ENCODE measurements at places on chromosomes 6 and 20.

- DNase-seq, result no peak
These were observed 407.7 kb downstream of the CDH26 start for GRCh38 chr20:60365882-60366281.

GRCh38 chr6:3888153-3888957 is 39.2 kb downstream of the FAM50B start:
- DNase-seq, result no peak

- DNase-seq, result no peak
These were observed 218.1 kb upstream of the SOX4 start for GRCh38 chr6:21375151-21376116.

DNA sequence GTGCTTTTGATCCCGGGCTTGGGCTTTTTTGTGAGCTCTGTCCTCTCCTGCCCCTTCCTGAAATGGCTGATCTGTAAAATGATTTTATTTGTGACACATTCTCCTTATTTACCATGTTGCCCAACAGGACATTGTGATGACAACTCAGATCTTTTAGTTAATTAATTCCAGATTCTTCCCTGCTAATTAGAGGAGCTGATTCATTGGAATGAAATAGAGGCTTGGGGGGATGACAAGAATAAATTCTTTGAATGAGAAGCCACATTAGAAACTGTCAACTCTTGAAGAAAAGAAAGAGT is 26.1 kb upstream of the GABRR1 start:
- no peak for DNase-seq

GRCh38 chr20:8389381-8390036 is 257.4 kb downstream of the PLCB1 start:
- DNase-seq, result no peak

DNA sequence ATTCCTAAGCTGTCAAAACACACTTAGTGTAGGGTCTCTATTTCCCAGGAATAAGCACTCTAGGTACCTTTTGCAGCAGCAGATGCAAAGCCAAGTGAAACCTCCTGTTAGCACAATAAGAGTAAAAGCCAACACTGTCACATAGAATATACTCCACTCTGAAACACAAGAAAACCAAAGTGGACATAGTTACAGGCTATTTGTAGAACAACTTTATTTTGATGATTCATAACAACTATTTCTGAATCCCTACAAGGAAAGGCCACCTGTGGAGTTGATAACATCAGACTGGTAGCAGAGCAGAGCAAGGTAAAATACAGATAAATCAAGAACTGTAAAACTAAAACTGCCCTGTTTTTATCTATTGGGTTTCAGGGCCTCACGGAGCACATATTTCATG is 59.7 kb downstream of the ALDH5A1 start:
- no peak for DNase-seq

DNA sequence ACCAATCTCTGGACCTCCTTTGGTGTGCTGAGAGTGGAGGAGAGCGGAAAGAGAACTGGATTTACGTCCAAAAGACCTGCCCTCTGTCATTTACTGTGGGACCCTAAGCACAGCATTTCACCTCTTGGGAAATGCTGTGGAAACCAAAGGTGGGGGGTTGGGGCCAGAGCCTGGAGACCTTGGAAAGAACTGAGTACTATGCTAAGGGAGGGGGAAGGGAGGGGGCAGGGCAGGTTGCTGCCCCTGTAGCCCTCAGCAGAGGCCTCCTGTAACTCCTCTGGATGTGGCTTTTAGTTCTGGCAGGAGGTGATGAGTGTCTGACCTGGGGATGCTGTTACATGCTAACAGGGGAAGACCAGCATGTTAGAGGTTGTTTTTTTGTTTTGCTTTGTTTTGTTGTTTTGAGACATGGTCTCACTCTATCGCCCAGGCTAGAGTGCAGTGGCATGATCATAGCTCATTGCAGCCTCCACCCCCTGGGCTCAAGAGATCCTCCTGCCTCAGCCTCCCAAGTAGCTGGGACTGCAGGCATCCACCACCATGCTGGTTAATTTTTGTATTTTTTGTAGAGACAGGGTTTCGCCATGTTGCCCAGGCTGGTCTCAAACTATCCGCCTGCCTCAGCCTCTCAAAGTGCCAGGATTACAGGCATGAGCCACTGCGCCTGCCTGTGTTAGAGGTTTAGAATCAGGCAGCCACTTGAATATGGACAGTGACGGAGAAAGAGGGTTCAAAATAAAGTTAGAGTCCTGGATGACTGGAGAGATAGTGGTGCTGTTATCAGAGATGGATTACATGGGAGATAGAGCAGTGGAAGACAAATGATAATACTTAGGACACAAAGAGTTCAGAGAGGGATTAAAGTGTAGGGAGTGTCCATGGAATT is 18.4 kb upstream of the PARD6B start:
- DNase-seq, result no peak

GRCh38 chr20:55561259-55561658 is 444.1 kb downstream of the CBLN4 start:
- DNase-seq, result peak; percentile 16

DNA sequence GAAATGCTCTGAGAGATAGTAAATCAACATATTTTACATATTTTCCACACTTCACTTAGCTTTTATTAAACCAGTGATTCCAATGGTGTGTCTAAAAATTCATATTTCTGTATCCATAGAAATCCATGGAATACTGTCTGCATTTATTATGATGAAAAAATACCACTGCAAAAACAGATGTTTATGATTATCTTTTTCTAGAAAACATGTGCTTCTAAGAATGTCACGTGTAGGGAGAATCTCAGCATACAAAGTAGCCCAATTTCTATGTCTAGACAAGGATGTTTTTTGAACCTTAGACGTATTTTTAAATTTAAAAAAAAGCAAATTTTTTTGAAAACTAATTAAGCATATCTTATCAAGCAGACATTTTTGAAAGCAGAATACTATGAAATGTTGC is 622.4 kb downstream of the TENT5A start:
- DNase-seq, result no peak

- DNase-seq, result no peak
These were observed 22.7 kb downstream of the PMEPA1 start for GRCh38 chr20:57686931-57687652.

GRCh38 chr6:2237001-2237400 is 8.4 kb downstream of the GMDS start:
- peak; percentile 46 for DNase-seq

DNA sequence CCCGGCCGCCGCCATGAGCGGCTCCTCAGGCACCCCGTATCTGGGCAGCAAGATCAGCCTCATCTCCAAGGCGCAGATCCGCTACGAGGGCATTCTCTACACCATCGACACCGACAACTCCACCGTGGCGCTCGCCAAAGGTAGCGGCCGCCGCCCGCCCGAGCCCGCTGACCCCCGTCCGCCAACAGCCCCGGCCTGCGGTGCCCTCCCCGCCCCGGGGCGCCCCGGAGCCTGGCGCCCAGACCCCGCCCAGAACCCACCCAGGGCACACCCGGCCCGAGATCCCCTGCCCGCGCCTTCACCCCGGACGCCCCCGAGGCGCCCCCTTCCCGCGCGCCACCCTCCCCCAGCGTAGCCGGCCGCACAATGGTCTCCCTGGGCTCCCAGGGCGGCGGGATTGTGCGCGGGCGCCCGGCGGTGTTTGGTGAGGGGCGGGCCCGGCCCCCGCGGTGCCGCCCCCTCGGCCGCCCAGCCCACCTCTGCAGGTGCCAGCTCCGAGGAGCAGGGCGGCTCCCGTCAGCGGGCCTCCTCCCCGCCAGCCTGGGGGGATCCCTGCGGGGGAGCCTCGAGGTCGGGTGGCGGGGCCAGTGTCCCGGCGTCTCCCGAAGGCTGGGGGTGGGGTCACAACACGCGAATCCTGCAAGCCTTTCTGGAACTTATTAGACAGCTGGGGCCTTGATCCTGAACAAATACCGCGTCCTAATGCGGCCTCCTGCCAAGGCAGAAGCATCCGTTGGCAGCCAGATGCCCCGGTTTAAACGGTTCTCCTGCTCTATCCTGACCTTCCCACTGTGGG is 577 bp downstream of the LSM14B start:
- DNase-seq, result peak; percentile 48

- DNase-seq, result no peak
These were observed 1.8 kb downstream of the GRIK2 start for GRCh38 chr6:101395345-101395744.

GRCh38 chr6:163165922-163166321 is 248.6 kb upstream of the QKI start:
- no peak for DNase-seq

Data from NCI-H226 (cell line).